Thoracic aorta (tissue), 2 donors: ENCODE measurements at places on chromosomes 1 and 21. TPM values are rescaled to one million over a fixed set of nuclear protein-coding genes. Genes with fewer than 3 reads are reported as not detected.

Gene TMCO4
- total RNA-seq, result 33.4 TPM

Gene CD2
- 3.0 TPM for total RNA-seq

Gene CLIC6
- 7.3 TPM for total RNA-seq

Gene TNNT2
- total RNA-seq, result 0.21 TPM

Gene LRRIQ3
- total RNA-seq, result 0.85 TPM

Gene LORICRIN
- not detected for total RNA-seq

Gene CLDN17
- total RNA-seq, result not detected

Gene LDLRAD1
- total RNA-seq, result not detected

Gene FMO1
- not detected for total RNA-seq

Gene HCRTR1
- total RNA-seq, result not detected

Gene HOOK1
- 0.63 TPM for total RNA-seq

Gene RNU5D-1
- total RNA-seq, result not detected

Gene KLF17
- not detected for total RNA-seq

Gene ETV3L
- not detected for total RNA-seq

Gene WNT9A
- 7.9 TPM for total RNA-seq

Gene C8B
- not detected for total RNA-seq

Gene KCNC4
- total RNA-seq, result 17.6 TPM

Gene SPRR2F
- total RNA-seq, result not detected

Gene LCA5L
- 1.2 TPM for total RNA-seq

Gene VASH2
- 0.42 TPM for total RNA-seq

- H3K36me3 ChIP-seq, result no peaks in the 10 kb centered on the region
- no peak for DNase-seq
- no peaks in the 10 kb centered on the region for H3K27me3 ChIP-seq
- peaks cover 78% of the 10 kb centered on the region for H3K4me1 ChIP-seq
- H3K27ac ChIP-seq, result peak overlapping the region; percentile 91
- no peak overlapping the region for H3K4me3 ChIP-seq
Observed at GRCh38 chr1:234918961-234919761, 209.5 kb downstream of the TOMM20 start.

GRCh38 chr1:201500670-201501120, 6.2 kb downstream of the CSRP1 start:
- H3K36me3 ChIP-seq, result peaks cover 5% of the 10 kb centered on the region
- H3K27me3 ChIP-seq, result no peaks in the 10 kb centered on the region
- H3K4me1 ChIP-seq, result peaks cover 50% of the 10 kb centered on the region
- DNase-seq, result no peak

GRCh38 chr1:33014464-33015163, 22.1 kb downstream of the AK2 start:
- H3K27ac ChIP-seq, result no peak overlapping the region
- no peaks in the 10 kb centered on the region for H3K27me3 ChIP-seq
- H3K4me3 ChIP-seq, result no peak overlapping the region
- H3K4me1 ChIP-seq, result peaks cover 18% of the 10 kb centered on the region

DNA sequence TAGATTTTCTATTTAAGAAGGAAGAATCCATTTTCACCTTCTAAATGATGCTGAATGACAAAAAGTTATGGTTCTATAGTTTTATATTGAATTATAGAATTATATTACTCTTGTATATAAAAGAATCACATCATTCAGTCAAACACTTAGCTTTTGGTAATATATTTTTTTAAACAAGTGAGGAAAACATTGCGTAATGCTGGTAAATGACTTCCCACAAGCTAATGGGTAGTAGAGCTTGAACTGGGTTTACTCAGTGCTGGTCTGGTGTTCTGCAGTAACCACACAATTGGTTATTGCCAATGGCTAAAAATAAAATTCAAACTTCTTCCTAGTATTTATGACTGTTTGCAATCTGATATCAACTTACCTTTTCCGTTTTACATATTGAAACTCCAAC, 10.6 kb upstream of the GIPC2 start:
- H3K27ac ChIP-seq, result no peak overlapping the region
- H3K4me1 ChIP-seq, result peaks cover 3% of the 10 kb centered on the region
- H3K27me3 ChIP-seq, result no peaks in the 10 kb centered on the region
- H3K4me3 ChIP-seq, result no peak overlapping the region
- no peaks in the 10 kb centered on the region for H3K36me3 ChIP-seq

- no peak overlapping the region for H3K27ac ChIP-seq
- H3K4me1 ChIP-seq, result peaks cover 20% of the 10 kb centered on the region
- no peak for DNase-seq
- no peak overlapping the region for H3K4me3 ChIP-seq
Observed at GRCh38 chr1:85398391-85399064, 66.4 kb downstream of the DDAH1 start.

GRCh38 chr1:102800406-102800805, 307.9 kb downstream of the COL11A1 start:
- no peak overlapping the region for H3K4me3 ChIP-seq
- H3K4me1 ChIP-seq, result no peaks in the 10 kb centered on the region
- H3K36me3 ChIP-seq, result no peaks in the 10 kb centered on the region
- H3K27me3 ChIP-seq, result no peaks in the 10 kb centered on the region

DNA sequence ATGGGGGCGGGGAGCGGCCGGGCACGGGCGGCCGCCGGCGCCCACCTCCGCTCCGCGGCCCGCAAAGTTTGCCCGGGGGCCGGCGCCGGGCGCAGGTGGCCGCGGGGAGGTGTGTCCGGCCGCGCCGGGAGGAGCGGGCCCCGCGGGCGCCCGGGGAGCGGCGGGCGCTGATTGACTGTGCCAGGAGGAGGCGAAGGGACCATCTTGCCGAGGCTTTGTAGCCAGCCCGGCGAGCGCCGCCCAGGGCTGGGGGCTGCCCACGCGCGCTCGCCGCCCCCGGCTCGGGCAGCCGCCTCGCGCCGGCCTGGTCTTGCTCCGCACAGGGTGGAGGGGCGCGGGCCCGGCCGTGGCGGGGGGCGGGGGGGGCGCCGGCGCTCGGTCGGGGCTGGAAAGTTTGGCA, 432 bp downstream of the EPHB2 start:
- no peaks in the 10 kb centered on the region for H3K36me3 ChIP-seq
- no peak overlapping the region for H3K27ac ChIP-seq
- peaks cover 16% of the 10 kb centered on the region for H3K4me1 ChIP-seq
- no peak for DNase-seq
- peak overlapping the region; percentile 72 for H3K4me3 ChIP-seq

GRCh38 chr1:161080441-161081405, 8.6 kb downstream of the NECTIN4 start:
- no peaks in the 10 kb centered on the region for H3K36me3 ChIP-seq
- no peak overlapping the region for H3K27ac ChIP-seq
- H3K4me3 ChIP-seq, result no peak overlapping the region
- H3K27me3 ChIP-seq, result no peaks in the 10 kb centered on the region

- H3K27ac ChIP-seq, result peak overlapping the region; percentile 98
- peak overlapping the region; percentile 91 for H3K4me3 ChIP-seq
- H3K27me3 ChIP-seq, result no peaks in the 10 kb centered on the region
- H3K4me1 ChIP-seq, result peaks cover 33% of the 10 kb centered on the region
Observed at GRCh38 chr21:37266515-37267221, 466 bp downstream of the VPS26C start.

DNA sequence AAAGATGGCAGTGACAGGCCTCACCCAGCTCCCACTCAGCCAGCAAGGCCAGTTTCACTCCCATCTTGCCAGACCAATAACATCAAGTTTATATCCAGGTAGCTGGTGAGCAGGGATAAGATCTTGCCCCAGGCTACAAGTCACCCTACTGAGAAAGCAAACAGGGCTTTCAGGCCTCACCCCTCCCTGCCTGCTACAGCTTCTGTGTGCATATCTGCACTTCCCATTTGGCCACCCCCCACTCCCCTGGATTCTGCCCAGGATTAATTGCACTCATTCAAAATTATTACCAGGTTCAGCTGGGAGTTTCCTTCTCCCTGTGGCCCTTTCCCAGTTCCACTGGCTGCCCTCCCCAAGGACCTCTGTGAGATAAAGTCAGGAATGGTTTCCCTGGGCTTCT, 352.1 kb downstream of the TBX15 start:
- no peaks in the 10 kb centered on the region for H3K27me3 ChIP-seq
- H3K36me3 ChIP-seq, result no peaks in the 10 kb centered on the region
- H3K4me1 ChIP-seq, result no peaks in the 10 kb centered on the region
- H3K4me3 ChIP-seq, result no peak overlapping the region

- H3K4me3 ChIP-seq, result no peak overlapping the region
- H3K27ac ChIP-seq, result no peak overlapping the region
- H3K27me3 ChIP-seq, result no peaks in the 10 kb centered on the region
- DNase-seq, result no peak
Observed at GRCh38 chr21:14959343-14959742, 105.5 kb downstream of the NRIP1 start.

DNA sequence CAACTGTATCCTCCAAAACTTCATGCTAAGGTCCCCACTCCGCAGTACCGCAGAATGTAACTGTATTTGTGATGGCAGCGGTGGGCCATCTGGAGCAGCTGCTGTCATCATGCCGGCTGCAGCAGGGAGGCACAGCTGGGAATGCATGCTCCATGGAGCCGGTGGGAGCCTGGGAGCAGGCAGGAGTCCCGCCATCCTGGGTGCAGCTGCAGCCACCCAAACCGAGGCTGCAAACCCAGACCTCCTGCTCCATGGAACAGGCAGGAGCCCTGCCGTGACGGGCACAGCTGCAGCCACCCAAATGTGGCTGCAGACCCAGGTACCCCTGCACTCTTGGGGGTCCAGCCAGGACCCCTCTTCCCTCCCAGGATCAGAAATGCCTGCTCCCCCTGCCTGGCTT, 80.3 kb downstream of the SCMH1 start:
- H3K4me1 ChIP-seq, result no peaks in the 10 kb centered on the region
- H3K4me3 ChIP-seq, result no peak overlapping the region
- H3K36me3 ChIP-seq, result no peaks in the 10 kb centered on the region
- no peak overlapping the region for H3K27ac ChIP-seq

DNA sequence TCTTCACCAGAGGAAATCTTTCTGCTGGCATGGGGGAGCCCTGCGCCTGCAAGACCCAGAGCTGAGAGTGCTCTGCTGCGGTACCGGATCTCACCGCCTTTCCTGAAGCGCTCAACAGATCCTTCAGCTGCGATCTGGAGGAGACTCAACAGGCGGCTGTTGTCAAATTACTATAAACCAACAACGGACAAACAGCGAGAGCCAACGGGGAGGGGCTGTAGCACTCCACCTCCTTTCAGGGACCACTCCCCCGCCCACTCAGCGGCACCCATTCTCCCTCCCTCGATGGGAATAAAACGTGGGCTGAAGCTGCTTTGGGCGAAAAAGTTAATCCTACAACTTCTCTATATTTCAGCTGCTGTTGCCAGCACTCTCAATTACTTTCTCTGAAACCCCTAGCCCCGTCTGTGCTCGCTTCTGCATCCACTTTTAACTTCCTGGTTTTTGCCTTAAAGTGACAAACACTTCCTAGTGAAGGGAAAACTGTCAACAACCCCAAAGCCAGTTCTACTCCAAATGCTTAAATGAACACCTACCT, at the start of gene FMO5:
TSS of gene FMO5 (minus strand) at position 147 of the 538 bp plus-strand sequence. CDS start 310 bp downstream, outside the sequence.
- no peaks in the 10 kb centered on the region for H3K27me3 ChIP-seq
- peak; percentile 36 for DNase-seq
- peak within 1 kb of the TSS; percentile 77 for H3K4me3 ChIP-seq

- no peak for DNase-seq
- no peak overlapping the region for H3K4me3 ChIP-seq
- no peaks in the 10 kb centered on the region for H3K36me3 ChIP-seq
- H3K4me1 ChIP-seq, result no peaks in the 10 kb centered on the region
Observed at GRCh38 chr1:209983953-209984352, 45.9 kb downstream of the SYT14 start.

DNA sequence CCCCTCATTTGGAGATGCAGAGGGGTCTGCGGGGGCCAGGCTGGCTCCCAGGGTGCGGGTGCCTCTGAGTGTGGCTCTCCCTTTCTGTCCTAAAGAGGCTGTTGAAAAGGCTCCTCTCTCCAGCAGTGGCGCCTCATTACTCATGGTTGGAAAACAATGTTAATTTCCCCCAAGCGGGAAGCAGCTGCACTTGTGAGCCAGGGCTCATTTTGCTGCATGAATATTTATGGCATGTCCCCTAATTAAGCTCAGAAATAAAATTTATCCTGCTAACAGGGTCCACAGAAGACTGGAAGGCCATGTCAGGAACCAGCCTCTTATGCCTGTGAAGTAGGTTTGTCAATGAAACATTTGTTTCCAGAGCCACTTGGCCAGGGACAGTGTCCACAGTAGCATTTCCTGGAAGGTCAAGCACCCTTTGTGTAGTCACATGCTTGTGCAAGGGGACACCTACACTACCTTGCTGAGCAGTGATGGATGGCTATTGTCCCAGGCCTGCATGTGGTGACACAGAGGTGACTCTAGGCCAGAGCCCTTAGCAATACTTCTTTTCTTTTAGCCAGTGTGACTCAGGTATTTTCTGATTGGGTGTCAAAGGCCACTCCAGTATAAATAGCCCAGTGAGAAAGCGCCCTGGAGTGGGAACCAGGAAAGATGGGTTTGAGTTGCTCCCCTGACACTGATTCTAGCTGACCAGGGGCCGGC, 259.0 kb downstream of the FOXD2 start:
- no peak overlapping the region for H3K4me3 ChIP-seq
- H3K4me1 ChIP-seq, result no peaks in the 10 kb centered on the region
- no peaks in the 10 kb centered on the region for H3K36me3 ChIP-seq
- no peak overlapping the region for H3K27ac ChIP-seq
- no peak for DNase-seq

GRCh38 chr1:227429447-227430359, 111.4 kb upstream of the CDC42BPA start:
- no peaks in the 10 kb centered on the region for H3K36me3 ChIP-seq
- H3K27me3 ChIP-seq, result no peaks in the 10 kb centered on the region
- no peak for DNase-seq
- peak overlapping the region; percentile 59 for H3K27ac ChIP-seq
- peaks cover 38% of the 10 kb centered on the region for H3K4me1 ChIP-seq

- H3K4me3 ChIP-seq, result no peak overlapping the region
- no peaks in the 10 kb centered on the region for H3K27me3 ChIP-seq
- DNase-seq, result no peak
Observed at GRCh38 chr1:246081856-246082668, 425.0 kb downstream of the SMYD3 start.

DNA sequence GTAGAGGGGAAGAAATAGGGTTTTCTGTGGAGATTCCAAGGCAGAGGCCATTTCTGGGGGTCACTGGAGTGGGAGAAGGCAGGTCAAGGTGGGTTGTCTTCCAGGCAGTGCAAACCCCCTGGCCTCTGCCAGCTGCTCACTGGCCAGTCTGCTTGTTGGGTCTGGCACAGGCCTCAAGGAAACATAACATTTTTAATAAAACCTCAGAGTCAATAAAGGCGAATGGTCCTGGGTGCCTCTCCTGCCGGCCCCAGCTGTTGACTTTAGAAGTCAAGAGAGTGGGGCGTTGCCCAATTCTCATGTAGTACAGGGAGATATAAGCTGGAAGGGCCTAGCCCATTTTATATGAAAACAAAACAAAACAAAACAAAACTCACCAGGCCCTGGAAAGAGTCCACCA, 36.6 kb downstream of the RUNX3 start:
- no peaks in the 10 kb centered on the region for H3K27me3 ChIP-seq
- no peak overlapping the region for H3K27ac ChIP-seq
- H3K4me3 ChIP-seq, result no peak overlapping the region
- DNase-seq, result no peak
- H3K36me3 ChIP-seq, result no peaks in the 10 kb centered on the region

- no peaks in the 10 kb centered on the region for H3K27me3 ChIP-seq
- H3K4me3 ChIP-seq, result no peak overlapping the region
- no peaks in the 10 kb centered on the region for H3K4me1 ChIP-seq
- no peaks in the 10 kb centered on the region for H3K36me3 ChIP-seq
- no peak overlapping the region for H3K27ac ChIP-seq
Observed at GRCh38 chr1:25099343-25099951, 132.9 kb downstream of the SYF2 start.
